NCI-H446 (cell line): ENCODE measurements at places on chromosomes 2 and 18.

DNA sequence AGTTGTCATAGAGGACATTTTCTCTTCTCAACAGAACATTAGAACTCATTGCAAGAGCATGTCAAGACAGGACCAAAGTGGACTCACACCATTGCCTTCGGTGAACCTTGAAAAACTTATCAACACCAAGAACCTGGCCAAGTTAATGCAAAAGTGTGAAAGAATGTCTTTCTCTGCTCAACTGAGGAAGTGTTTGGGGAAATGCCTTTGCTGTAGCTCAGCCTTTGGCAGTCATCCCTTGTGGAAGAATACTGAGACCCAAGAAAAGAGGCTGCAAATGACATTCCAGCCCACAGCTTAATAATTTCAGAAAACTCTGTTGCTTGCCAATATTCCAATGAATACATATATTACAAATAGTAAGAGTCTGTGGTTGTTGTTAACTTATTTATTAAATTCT lies 728.8 kb upstream of the PIK3C3 start:
- peak; percentile 2 for DNase-seq

DNA sequence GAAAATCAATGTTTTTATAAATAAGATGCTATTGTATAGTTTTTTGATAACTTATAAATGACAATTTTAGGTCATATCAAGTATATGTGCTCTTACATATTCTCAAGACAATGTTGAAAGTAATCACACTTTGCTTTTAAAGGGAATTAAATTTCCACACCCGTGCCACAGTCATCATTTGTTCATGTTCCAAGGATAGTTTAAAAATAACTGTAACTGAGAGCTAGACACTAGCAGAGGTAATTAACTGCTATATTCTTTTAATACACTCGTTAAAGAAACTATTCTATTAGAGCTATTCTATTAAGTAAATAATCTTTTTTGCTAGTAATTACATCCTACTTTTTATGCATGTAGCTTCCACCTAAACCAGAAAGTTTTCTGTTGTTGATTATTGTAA lies 18.0 kb downstream of the GEN1 start:
- DNase-seq = no peak

DNA sequence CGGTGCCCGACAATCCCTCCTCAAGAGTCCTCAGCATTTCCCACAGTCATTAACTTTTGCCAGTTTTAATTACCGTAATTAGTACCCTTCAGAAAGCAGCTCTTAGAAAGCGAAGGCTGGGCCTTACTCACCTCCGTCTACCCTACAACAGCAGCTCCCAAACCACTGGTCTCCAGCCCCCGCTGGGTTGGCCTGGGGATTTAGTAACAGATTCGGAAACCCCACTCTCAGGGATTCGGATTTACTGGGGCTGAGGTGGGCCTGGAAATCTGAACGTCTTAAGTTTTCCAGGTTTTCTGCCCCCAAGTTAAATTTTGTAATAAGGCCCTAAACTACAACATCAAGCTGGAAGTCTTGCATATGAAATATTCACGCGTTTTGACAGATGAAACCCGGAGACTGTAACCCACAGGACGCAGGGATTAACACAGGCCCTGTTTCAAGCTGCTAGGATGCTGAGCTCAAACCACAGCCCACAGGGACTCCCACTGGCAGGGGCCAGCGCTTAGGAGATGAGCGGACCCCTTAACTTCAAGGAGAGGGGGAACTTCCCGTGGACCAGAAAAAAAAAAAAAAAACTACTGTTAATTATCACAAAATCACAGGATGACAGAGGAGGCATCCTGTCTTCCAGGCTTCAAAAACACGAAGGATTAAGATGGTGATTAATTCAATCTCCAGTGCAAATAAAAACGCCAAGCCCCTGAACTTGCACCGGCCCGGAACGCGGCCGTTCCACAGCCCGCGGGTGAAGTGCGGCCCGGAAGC lies 985 bp downstream of the ILKAP start:
- no peak for DNase-seq

DNA sequence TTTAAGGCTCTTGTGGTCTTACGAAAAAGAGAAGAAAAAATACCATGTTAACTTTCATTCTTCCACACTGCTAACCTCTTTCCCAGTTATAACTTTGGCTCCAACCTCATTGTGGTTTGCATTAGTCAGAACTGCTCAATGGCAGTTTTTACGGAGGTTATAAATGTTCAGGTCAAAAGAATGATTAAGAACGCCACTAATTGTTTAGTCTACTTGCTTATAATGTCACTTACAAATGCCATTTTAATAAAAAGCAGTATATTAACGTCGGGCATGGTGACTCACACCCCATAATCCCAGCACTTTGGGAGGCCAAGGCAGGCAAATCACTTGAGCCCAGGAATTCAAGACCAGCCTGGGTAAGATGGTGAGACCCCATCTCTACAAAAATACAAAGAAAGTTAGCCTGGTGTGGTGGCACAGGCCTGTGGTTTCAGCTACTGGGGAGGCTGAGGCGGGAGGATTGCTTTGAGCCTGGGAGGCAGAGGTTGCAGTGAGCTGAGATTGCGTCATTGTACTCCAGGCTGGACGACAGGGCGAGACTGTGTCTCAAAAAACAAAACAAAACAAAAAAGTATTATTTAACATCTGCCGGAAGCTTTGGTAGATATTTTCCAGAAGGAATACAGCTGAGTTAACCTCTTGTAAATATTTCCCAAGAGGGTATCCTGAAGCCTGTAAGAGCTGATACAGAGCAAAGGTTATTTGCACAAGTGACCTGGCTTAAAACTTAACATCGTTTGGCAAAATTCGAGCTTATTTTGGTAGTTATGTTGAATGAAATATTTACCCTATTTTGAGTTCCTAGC lies 5.1 kb downstream of the AGPS start:
- no peak for DNase-seq

DNA sequence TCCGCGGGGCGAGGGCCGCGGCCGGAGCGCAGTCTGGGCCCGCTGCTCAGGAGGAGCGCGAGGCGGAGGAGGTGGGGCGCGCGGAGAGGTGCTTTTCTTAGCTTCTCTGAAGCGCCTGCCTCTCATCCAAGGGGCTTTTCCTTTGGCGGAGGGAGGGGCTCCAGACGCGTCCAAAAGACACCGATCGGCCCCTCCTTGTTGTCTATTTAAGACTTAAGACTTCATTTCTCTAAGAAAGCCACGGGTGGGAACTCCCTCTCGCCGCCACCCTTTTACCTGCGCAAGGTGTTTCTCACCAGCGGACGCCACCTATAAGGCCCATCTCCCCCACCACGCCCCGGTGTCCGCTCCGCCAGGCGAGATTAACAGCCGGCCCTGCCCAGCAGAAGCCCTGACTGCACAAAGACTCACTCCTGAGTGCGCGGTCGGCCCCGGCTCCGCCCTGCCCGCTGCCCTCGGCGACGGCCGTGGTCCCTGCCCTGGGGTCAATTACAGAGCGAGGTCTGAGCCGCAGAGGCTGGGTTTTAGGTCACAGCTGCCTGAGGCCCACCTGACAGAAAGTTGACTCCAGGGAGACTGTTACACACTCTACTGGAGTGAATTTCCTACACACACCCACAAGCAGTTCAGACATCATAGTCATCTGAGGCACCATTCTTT lies at the start of gene DSC2:
Gene DSC2 (minus strand): TSS at position 397 of the 660 bp plus-strand sequence. CDS start 450 bp downstream, outside the sequence.
- DNase-seq = no peak

DNA sequence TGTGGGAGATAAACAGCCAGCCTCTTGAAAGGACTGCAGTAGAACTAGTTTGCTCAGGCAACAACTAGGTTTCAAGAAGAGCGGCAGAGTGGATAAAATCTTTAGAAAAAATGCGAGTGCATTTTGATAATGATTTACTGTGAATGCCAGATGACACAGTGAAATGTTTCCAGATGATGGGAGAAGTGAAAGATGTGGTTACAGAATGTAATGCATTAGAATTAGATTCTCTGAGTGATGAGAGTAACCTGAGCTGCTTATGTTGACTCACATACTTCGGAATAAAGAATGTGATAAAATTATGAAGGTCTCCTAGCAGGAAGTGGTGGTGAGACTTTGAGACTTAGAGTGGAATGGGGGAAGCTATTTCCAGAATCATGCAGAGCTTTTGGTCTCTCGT lies 184.3 kb downstream of the GULP1 start:
- DNase-seq = peak; percentile 4

- DNase-seq = no peak
Observed at GRCh38 chr18:58761241-58761969, 90.1 kb downstream of the MALT1 start.

- no peak for DNase-seq
Observed at GRCh38 chr2:103437161-103437560, 675.3 kb downstream of the TMEM182 start.

DNA sequence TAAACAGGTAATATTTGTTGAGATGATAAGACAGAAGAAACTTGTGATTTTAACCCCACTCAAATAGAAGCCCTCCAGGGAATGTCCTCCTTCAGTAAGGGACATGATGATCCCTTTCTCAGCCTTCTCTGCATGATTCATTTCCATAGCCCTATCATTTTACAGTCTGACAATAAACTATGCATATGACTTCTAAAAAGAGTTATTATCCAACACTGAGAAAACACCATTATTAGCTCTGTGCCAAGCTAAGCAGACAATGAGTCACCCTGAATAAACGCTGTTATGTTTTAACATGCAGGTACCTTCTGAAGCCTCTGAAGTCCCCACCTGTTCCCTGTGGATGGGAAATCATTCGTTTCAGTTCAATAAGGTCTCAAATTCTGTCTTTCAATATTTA lies 54.7 kb downstream of the DTNB start:
- no peak for DNase-seq

DNA sequence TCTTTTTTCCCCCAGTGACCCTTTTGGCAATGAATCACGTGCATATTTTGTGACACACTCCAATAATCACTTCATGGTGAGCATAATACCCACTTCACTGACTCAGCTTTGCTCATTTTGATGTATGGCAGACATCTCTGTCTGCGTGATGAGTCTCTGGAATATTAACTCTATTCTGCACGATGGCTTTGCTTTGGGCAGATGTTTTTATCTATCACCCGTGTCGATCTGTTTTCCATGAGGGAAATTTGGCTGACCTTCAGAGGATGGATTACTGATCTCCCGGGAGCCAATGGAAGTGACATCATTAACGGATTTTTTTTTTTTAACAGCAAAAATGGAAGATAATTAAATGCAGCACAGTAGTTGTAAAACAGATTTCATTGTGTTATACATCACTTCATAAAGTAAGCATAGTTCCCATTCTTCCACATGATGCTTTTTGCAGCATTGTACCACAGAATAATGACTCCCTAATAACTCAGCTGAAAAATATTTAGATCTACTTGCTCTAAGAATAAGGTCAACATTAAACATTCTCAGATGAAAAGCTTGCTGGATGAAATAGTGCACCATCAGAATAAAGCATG lies 29.8 kb downstream of the CDC42EP3 start:
- DNase-seq = no peak

- no peak for DNase-seq
Observed at GRCh38 chr18:49406863-49407262, 53.6 kb downstream of the DYM start.

DNA sequence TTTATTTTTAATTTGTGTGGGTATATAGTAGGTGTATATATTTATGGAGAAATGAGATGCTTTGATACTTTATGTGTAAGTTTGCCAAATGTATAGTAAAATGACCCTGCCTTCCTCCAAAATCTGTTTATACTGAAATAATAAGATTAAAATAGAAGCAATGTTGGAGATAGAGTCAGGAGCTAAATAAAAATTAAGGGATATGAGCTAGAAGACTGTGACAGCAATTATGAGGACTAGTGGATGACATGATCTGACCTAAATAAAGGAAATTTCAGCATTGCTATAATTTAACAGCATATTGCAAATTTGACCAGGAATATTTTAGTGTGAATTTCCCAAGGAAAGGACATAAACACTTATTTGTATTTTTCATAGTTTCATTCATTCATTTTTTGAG lies 60.7 kb downstream of the ITGB6 start:
- DNase-seq = no peak

DNA sequence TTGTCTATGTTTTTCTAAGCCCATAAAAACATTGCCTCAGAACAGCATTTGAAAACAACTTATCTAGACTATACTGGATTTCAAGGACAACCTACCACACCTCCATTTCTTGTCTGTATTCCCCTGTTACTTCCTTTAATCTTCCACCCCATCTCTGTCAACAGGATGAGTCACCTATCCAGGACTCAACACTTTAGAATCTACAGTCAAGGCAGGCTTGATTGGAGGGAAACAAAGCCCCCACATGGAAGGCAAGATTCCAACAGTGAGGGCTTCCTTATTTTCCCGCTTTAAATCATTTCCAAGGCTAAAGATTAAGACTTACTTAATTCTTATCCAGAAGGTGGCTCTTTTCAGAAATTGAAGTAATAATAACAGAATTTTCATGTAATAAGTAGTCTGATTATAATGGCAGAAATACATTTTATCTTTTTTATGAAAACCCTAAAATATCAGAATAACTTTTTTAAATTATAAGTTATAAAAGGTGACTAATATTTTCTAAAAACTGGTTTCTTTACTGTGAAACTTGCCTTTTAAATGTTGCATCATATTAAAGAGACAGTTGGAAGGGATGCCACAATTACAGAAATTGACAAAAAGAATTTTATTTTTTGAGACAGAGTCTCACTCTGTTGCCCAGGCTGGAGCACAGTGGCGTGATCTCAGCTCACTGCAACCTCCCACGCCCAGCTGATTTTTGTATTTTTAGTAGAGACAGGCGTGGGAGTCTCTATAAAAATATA lies 138.7 kb upstream of the CCDC150 start:
- DNase-seq = no peak

GRCh38 chr2:141490886-141491285 lies 639.9 kb downstream of the LRP1B start:
- DNase-seq = no peak

GRCh38 chr18:2651981-2652380 lies 3.5 kb upstream of the SMCHD1 start:
- no peak for DNase-seq

DNA sequence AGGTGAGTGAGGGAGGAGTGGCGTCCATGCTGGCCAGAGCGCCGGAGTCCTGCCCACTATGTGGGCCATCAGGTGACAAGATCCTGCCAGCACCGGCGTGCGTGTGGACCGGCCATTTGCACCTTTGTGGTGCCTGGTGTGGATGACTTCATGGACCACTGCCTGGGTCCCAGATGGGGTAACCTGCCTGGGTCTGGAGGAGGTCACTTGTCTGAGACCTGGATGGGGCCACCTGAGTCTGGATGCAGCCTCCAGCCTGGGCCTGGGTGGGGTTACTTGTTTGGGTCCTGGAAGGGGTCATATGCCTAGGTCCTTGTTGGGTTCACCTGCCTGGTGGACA lies 299.6 kb downstream of the NDUFA10 start:
- DNase-seq = no peak

- no peak for DNase-seq
Observed at GRCh38 chr18:10032331-10033015, 118.7 kb downstream of the VAPA start.

- peak; percentile 59 for DNase-seq
Observed at GRCh38 chr2:26223018-26223417, 21.4 kb downstream of the HADHA start.

GRCh38 chr2:148989882-148990493 lies 48.5 kb upstream of the LYPD6B start:
- peak; percentile 73 for DNase-seq

DNA sequence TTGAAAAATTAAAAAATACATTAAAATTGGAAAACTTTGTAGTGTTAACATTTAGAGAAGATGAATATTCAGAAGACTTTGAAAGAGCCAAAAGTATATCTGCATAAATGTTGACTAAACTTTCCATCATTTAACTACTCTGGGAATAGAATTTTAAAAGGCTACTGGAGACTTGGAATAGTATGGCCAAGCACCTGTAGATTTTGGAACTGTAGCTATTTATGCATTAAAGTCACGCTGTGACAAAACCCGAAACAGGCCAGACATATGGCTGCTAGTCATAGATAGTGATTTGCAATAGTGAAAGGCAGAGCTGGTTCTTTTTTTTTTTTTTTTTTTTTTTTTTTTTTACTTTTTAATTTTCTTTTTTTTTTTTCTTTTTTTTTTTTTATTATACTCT lies 396.0 kb downstream of the SOCS6 start:
- no peak for DNase-seq
